NCI-H1048 (cell line): ENCODE measurements at places on chromosomes 13 and 19.
A peak's percentile ranks its signal among the peaks of the same experiment; 100 is the strongest.

GRCh38 chr19:38898788-38899446, 501 bp downstream of the SIRT2 start:
- no peak for DNase-seq

- DNase-seq = no peak
These were observed 61.7 kb downstream of the ARHGAP35 start for GRCh38 chr19:46922465-46922864.

DNA sequence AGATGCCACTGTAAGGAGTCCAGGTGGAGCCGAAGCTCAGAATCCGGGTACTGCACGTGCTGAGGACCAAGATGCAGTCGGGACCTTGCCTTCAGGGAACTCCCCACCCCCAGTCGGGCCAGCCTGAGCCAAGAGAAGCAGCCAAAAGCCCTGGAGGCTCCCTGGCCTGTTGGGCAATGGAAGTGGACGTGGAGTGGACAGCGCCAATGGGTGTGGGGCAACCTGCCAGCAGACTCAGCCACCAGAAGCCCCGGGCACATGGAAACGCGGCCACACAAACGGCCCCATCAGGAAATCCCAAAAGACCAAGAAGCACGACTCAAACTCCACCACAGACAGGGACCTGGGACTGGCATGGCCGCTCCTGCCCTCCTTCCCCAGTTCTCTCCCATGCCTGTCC, 30.0 kb upstream of the KCTD15 start:
- no peak for DNase-seq

- DNase-seq = no peak
These were observed 3.3 kb downstream of the SPRYD7 start for GRCh38 chr13:49932868-49933267.

- DNase-seq = no peak
These were observed 472.7 kb downstream of the DIAPH3 start for GRCh38 chr13:59690857-59691500.

DNA sequence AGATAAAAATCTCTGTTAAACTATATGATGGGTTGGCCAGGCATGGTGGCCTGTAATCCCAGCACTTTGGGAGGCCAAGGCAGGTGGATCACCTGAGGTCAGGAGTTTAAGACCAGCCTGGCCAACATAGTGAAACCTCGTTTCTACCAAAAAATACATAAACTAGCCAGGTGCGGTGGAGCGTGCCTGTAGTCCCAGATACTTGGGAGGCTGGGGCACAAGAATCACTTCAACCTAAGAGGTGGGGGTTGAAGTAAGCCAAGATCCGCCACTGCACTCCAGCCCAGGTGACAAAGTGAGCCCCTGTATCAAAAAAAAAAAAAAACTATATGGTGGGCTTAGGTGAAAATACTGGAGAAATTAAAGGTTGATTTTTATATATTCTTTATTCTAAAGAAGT, 11.3 kb downstream of the TBC1D4 start:
- no peak for DNase-seq

- DNase-seq = no peak
These were observed 21.9 kb downstream of the RFX1 start for GRCh38 chr19:13984186-13984585.

DNA sequence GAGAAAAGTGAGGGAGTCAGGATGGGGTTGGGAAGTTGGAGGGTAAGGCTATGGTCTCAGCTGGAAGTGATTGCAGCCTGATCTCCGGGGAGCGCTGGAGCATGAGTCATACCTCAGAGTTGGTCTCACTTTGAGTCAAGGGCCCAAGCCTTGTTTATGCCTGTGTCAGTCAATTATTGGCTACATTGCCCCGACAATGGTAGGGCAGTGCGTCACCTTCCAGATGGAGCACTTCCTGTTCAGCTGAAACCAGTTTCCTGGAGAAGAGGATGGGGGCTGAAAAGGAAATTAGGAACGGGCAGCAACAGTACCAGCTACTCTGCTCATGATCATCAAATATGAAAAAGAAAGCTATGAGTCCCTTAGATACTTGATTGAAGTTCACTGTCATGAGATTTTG, 60.4 kb downstream of the ADGRE1 start:
- DNase-seq = no peak

GRCh38 chr13:49368688-49369087, 75.2 kb downstream of the CAB39L start:
- DNase-seq = no peak

- DNase-seq = no peak
These were observed 29.4 kb downstream of the DIAPH3 start for GRCh38 chr13:60134376-60134775.

- DNase-seq = no peak
These were observed 2.0 kb downstream of the NAA16 start for GRCh38 chr13:41313117-41313516.

- no peak for DNase-seq
These were observed 330.8 kb downstream of the DLEU7 start for GRCh38 chr13:50512474-50513299.

DNA sequence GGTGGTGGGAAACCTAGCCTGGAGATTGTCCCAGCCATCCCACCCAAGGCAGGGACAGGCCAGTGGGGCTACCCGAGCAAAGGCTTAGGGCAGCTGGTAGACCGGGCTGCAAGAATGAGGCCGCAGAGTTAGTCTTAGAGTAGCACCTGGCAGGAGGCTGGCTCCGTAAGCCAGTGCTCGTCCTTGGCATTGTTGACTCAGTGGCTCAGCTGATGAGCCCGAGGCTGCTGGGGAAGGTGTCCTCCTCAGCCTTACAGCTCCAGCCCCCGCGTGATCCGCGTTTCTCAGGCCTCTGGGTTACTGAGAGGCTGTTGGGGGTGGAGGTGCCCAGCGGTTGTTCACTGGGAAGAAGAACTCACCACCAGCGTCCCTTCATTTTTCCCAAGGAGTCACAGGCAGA, 24.7 kb downstream of the PPP1R37 start:
- DNase-seq = no peak

GRCh38 chr13:39336937-39337336, 266.1 kb downstream of the LHFPL6 start:
- no peak for DNase-seq

- DNase-seq = no peak
These were observed 108.3 kb downstream of the POSTN start for GRCh38 chr13:37490176-37490779.

DNA sequence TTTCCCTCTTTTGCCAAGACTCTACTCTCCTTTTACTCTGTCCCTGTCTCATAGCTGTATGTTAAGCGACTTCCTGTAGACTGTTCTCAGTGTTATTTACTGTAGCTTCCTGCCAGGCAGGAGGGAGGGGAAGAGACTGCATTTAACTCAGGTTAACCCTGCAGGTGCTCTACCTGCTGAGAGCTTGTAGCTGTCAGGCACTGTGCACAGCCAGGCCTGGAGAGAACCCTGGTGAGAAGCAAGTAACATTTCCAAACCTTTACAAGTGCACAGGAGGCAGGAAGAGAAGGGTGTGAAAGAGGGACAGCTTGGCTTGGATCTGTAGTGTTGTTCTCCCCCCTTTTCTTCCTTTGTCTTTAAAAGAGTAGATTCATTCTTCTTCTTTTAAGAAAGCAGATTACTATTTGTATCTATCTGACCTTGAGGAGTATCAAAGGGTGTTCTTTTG, 167.1 kb downstream of the LMO7 start:
- no peak for DNase-seq

DNA sequence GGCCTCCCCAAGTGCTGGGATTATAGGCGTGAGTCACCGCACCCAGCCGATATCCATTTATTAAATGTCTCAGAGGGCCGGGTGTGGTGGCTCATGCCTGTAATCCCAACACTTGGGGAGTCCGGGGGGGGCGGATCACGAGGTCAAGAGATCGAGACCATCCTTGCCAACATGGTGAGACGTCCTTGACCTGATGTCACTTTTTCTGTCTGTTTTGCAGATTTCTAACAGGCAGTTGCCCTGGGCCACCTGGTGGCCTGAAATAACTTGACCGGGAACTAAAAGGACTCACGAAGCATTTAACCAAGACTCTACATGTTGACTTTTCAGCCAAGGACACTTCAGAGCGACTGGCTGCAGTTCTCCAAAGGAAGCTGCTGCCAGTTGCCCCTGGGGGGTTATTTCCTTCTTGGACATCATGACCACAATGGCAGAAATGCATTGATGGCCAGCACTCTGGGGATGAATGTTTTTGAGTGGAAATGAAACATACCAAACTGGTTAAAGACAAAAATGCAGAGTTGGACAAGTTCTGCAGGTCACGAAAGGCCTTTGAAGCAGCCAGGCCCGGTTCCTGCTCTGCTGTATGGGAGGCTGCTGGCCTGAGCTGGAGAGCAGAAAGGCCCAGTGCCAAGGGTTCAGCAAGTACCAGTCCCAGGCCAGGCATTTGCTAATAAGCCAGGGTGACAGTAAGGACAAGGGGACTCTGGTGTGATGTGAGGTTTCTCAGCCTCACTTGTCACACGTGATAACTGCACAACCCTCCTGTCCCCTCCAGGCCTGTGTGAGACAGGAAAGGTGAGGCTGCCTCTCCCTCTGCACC, 8.3 kb downstream of the ZNF837 start:
- no peak for DNase-seq

DNA sequence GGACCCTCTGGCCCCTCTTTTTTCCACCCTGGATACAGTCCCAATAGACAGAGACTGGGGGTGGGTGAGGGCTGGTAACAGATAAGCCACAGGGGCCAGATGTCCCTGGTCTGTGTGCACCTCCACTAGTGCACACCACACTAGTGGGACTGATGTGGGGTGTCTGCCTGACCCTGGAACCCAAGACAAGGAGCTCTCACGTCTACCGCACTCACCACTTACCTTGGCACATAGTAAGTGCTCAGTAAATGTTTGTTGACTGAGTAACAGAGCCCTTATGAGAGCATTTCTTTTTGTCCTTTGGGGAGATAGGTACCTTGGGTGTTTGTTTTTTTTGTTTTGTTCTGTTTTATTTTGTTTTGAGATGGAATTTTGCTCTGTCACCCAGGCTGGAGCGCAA, 23.1 kb upstream of the ZNF414 start:
- no peak for DNase-seq

DNA sequence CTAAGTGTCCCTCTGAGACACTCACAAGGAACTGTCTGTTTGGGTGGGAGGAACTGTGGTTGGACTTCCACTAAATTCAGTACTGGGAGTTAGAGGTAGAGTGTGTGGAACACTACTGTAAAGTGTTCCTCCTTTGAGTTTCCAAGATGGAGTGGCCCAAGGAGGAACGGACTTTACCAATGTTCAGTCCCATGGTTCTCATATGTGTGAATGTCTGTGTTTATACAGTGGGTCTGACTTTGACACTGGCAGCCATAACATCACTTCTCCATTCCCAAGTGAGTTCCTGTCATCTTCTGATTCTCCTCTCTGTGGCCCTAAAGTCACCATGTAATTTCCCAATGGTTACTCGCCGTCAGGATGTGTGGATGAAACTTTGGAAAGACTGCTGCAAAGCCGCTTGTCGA, 136.8 kb upstream of the SERP2 start:
- DNase-seq = no peak

DNA sequence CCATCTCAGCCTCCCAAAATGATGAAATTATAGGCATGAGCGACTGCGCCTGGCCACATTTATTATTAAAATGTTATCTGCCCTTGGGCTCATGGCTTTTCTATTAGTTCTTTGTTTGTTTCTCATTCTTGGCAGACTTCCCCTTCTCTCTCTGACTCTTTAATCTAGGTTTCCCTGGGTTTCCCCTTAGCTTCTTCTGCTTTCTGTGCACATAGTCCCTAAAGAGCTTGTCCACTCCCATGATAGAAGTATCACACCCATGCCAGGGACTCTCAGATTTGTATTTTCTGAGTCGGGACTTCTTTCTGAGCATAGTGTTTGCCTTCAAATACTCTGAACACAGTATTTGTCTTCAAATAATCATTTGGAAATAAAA, 38.6 kb upstream of the ITM2B start:
- DNase-seq = no peak

GRCh38 chr19:3350014-3350663, 16.2 kb upstream of the NFIC start:
- DNase-seq = no peak

DNA sequence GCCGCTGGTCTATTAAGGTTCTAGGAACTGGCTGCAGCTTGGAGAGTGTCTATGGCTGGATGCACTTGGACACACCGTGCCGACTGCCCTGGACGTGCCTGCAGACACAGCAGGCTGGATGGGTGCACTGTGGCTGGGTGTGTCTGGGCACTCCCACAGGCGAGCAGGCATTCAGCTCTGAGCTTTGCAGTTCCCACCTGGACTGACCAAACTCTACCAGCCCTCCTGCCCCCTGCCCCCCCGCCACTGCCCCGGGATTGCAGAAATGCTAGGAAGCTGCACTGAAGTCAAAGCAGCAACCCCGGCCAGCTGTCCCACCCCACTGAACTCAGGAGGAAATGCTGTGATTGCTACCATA, 7.0 kb upstream of the LRP3 start:
- DNase-seq = no peak

GRCh38 chr13:113532156-113532806, 41.8 kb upstream of the DCUN1D2 start:
- DNase-seq = no peak

DNA sequence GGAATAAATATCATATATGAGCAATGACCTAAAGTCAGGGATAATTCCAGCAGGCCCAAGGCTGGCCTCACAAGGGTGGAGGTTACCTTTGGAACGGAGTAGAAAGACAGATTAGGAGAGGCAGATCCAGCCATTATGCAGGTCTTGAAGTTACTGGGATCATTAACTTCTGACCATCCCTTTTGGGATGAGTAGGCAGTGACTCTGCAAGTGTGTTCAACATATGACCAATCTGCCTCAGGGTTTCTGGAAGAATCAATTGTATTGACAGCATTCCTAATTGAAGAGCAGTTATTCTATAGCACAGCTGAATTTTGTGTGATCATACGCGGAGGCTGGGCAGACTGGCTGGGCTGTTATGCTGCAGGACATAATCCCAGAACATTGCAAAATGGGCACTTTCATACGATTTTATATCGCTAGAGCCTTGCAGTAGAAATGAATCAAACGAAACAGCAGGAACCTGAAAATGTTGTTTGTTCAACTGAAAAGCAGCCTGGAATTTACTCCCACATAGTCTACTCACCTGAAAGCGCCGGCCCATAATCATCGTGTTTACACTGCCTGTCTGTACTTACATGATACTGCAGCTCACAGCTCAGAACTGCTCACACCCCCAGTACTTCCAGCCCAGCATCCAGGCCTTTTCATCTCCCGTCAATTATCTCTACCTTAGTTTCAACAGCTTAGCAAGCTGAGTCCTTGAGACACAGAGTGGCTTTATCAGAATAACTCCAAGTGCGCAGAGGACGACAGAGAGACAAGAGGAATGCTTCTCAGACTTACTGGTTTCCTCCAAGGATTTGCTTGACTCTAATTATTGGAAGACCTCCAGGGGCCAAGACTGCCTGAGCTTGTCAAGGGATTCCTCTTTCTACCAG, 556.1 kb downstream of the EFNB2 start:
- no peak for DNase-seq

DNA sequence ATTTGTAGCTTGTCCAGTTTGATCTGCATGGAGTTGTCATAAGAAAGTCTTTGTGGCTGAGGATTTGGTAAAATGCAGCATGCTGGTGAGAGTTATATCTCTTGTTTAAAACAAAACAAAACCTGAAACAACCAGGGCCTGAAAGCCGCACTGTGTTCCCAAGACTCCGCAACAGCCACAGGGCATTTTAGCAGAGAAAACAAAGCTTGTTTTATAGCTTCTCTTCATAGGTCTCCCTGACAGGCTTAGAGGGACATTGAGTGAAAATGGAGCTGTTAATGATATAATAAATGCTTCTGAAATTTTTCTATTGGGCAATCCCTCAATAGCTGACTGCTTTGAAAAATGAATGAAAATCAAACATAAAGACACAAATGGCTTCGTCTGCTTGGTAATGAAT, 148.7 kb upstream of the RNF113B start:
- DNase-seq = peak; percentile 31
